ENCODE measurements at places on chromosomes 16 and 17. TPM values are rescaled to one million over a fixed set of nuclear protein-coding genes. Genes with fewer than 3 reads are reported as not detected.

The KRT38 gene
- not detected for total RNA-seq

The CACNG3 gene
- total RNA-seq, result not detected

The CHST4 gene
- not detected for total RNA-seq

The FOXN1 gene
- 0.07 TPM for total RNA-seq

The RGS11 gene
- total RNA-seq, result 2.4 TPM

The SIAH1 gene
- 40.5 TPM for total RNA-seq

The MT1G gene
- total RNA-seq, result 2.9 TPM

The RNF157 gene
- total RNA-seq, result 45.9 TPM

The ROGDI gene
- total RNA-seq, result 43.6 TPM

The SRR gene
- total RNA-seq, result 15.2 TPM

The NGFR gene
- 2.7 TPM for total RNA-seq

The OR4D1 gene
- not detected for total RNA-seq

The MT1F gene
- 6.3 TPM for total RNA-seq

The PPP1R1B gene
- 0.89 TPM for total RNA-seq

The PROCA1 gene
- 15.2 TPM for total RNA-seq

The TNFRSF13B gene
- total RNA-seq, result not detected

The NXN gene
- total RNA-seq, result 56.0 TPM

The LPO gene
- 0.16 TPM for total RNA-seq

The CCDC40 gene
- 26.9 TPM for total RNA-seq

The CDK3 gene
- total RNA-seq, result 21.6 TPM

The MMP28 gene
- 0.53 TPM for total RNA-seq

The KRT27 gene
- total RNA-seq, result not detected

The UTP4 gene
- total RNA-seq, result 51.4 TPM

The ATPAF2 gene
- total RNA-seq, result 25.3 TPM

All from progenitor cell of endocrine pancreas (in vitro differentiated cells).